ENCODE measurements at places on chromosomes 2 and 18.

- DNase-seq: no peak
Observed at GRCh38 chr2:98556344-98557033, 51.8 kb downstream of the COA5 start.

GRCh38 chr2:239441261-239442078, 40.6 kb upstream of the HDAC4 start:
- no peak for DNase-seq

DNA sequence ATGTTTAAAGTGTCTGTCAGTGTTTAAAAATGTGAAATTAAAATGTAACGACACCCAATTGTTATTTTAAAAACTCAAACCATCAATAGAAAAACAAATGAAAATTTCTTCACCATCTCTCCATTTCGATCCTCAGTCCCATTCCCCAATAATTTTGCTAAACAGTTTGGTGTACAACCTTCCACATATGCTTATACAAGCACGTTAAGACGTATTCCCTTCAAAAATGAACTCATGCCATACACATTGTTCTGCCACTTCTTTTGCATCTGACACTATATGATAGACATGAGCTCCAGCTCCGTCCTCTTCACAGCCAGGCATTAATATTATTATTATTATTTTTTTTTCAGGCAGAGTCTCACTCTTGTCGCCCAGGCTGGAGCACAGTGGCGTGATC, 14.1 kb upstream of the MYCN start:
- DNase-seq: no peak

GRCh38 chr2:66236816-66237802, 197.8 kb upstream of the MEIS1 start:
- no peak for DNase-seq

DNA sequence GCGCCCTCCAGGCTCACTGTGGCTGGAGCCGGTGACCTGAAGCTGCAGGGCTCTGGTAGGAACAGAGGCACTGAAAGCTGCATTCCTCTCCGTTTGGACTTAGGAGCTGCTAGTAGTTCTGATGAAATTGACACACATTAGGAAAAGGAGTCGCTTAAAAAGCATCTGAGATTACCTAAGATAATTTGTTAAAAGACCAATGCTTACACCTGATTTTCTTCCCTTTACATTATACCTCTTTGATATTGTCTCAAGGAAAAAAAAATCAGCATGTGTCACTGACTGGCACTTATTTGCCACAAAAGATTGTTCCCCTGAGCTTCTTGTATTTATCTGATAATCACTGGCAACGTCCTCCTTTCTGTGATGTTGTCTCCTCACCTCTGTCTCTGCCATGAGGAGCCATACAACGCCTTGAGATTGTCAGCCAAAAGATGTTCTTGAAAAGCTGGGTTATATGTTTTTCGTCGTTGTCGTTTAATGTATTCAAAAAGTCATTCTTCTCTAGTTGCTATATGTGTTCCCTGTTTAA, 618 bp upstream of the CHN1 start:
- no peak for DNase-seq

DNA sequence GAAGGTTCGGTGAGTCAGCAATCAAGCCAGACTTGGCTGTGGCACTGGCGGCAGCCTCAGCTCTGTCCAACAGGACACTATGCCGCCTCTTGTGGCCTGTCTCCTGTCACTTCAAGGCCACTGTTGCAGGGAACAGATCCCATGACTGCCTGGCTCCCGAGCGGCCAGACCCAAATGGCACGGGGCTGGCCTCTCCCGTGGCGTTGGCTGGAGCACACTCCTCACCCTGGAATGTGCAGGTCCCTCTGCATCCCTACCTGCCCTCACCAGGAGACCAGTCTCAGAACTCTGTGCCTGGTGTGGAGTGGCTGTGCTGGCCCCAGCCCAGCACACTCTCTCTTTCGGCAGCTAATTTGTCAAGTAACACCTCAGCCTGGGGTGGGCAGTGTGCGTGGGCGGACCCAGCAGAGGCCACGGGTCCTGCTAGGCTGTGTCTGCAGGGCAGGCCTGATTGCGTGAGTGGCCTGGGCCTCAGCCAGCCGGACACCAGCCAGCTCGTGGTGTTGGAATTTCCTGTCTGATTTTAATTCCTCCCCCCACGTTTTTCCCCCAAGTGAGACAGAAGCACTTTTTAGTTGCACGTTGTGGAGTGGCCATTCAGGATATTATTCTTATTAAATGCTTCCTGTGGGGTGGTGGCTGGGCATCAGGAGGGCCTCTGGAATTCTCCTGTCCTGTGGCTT, 179.3 kb downstream of the GLI2 start:
- no peak for DNase-seq

GRCh38 chr18:79418642-79419041, 22.9 kb downstream of the NFATC1 start:
- no peak for DNase-seq

DNA sequence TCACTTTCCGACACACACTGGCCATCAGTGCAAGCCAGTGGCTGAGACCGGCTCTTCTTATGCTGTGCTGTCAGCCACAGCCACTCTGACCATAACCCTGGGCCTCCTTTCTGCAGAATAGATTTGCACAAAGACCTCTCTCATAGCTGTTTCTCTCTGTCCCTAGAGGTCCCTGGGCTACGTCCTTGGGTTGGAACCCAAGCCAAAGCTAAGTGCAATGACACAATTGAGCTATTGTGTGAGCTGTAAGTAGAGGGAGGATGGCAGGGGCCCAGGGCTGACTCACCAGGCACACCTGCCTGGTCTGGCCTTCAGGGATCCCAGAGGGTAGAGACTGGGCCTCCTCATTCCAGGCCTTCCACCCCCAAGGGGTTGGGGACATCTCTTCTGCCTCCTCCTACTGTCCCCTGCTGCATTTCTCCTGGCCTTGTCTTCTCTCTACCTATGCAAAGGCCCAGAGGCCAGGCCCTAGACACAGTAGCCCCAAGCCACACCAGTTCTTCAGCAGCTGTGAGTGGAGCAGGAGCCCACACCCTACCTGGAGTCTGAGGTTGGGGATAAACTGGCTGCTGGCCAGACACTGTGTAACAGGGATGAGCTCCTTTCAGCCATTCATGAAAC, 174.6 kb downstream of the NCK2 start:
- no peak for DNase-seq

DNA sequence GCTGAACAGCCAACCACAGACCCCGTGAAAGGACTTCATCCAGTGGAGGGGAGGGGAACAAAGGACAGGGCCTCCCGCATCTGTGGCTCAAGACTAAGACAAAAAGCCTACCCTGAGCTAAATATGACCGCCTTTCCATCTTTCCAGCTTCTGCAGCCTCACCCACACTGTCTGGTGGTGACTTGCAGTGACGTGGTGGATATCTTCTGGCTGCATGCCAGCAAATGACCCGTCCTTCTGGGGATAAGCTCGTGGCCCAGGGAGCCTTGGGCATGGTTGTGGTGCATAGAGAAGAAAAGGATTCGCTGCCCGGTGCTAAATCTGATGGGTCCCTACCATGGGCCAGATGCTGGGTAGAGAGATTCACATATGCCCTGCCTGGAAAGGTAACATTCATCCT, 8.7 kb upstream of the NGEF start:
- DNase-seq: no peak

DNA sequence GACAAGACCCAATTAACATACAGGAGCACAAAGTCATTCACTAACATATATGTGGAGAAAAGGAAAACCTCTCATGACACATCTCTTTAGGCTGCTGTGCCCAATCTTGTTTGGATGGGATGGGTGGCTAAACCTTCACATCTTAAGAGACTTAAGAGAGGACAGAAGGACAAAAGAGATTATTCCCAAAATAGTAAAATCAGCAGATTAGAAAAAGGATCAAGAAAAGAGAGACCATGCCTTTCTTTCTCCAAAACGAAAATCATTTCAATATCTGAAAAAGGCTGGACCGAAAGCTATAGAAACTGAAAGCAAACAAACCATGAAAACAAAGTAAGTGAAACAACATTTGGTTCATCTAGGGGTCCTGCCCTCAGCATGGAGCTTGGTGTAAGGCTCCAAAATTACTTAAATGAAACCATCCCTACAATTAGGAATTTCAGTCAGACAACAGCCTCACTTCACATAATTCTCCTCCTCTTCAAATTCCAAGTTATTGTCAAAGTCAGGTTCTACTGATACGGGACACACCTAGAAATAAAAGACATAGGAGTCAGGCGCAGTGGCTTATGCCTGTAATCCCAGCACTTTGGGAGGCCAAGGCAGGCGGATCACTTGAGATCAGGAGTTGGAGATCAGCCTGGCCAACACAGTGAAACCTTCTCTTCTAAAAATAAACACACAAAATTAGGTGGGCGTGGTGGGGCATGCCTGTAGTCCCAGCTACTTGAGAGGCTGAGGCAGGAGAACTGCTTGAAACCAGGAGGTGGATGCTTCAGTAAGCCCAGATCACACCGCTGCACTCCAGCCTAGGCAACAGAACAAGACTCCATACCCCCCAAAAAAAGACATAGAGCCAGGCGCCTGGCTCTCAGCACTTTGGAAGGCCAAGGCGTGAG, 5.2 kb downstream of the STARD7 start:
- DNase-seq: no peak

- no peak for DNase-seq
Observed at GRCh38 chr18:3162181-3162580, 57.6 kb downstream of the MYOM1 start.

- no peak for DNase-seq
Observed at GRCh38 chr18:66562279-66562678, 41.6 kb downstream of the CDH19 start.

- DNase-seq: no peak
Observed at GRCh38 chr2:19362094-19362754, 3.8 kb upstream of the OSR1 start.

GRCh38 chr2:218857371-218858137, 2.1 kb upstream of the WNT6 start:
- no peak for DNase-seq

GRCh38 chr2:47069628-47070154, 85.4 kb downstream of the STPG4 start:
- DNase-seq: no peak

GRCh38 chr2:169637620-169638019, 53.5 kb downstream of the PPIG start:
- no peak for DNase-seq

GRCh38 chr18:69558052-69558451, 157.4 kb downstream of the DOK6 start:
- DNase-seq: no peak

Measured in NCI-H187 (cell line).